RWPE2 (cell line): ENCODE measurements at places on chromosomes 2 and 18.

GRCh38 chr2:75309596-75310463, 110.5 kb upstream of the TACR1 start:
- no peak for DNase-seq

DNA sequence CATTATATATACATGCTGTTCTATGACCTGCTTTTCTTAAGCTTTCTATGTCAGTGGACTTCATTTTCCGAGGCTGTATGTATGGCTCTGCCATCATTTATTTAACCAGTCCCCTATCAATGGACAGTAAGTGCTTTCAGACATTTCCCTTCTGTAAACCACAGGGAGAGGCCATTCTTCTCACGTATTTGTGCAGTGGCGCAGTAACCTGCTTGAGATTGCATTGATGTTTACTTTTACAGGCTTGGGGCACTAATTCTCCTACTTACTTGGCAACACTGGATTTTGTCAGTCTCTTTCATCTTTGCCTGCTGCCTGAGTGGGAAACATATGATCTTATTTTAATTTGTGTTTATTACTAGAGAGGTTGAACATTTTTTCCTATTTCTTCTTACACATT, 52.1 kb downstream of the BOLA3 start:
- no peak for DNase-seq

- DNase-seq: no peak
These were observed 127.5 kb upstream of the TMEM200C start for GRCh38 chr18:6022845-6023244.

- no peak for DNase-seq
These were observed 41.0 kb downstream of the CDKL4 start for GRCh38 chr2:39202639-39203369.

GRCh38 chr18:60508108-60508507, 135.5 kb upstream of the MC4R start:
- DNase-seq: no peak

GRCh38 chr18:54130631-54131030, 93.8 kb downstream of the MBD2 start:
- DNase-seq: no peak

DNA sequence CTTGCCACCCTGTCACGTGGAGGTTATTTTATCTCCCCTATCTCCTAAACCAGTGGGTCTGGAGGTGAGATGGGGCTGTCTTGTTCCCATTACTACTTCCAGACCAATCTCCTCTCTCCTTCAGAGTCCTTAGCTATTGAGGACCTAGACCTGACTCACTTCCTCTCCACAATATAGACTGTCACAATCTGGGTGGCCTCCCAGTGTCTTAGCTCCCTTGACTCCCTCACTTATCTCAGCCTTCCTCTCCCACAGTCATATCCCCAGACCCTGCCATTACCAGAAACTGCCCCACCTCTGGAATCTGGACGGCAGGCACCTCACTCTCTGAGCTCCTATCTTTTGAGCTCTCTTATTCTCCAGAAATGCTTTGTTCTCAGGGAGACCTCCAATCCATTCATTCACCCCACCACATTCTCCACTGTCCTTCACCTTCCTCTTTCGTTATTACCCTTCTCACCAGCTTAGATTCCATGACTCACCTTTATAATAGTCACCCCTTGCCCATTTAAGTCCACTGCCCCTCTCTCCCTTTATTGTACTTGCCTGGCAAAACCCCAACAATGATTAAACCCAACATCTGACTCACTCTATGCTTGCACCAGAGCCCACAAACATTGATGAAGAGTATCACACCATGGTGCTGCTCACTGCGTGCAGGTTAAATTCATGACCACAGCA, 23.3 kb upstream of the SIX3 start:
- no peak for DNase-seq

DNA sequence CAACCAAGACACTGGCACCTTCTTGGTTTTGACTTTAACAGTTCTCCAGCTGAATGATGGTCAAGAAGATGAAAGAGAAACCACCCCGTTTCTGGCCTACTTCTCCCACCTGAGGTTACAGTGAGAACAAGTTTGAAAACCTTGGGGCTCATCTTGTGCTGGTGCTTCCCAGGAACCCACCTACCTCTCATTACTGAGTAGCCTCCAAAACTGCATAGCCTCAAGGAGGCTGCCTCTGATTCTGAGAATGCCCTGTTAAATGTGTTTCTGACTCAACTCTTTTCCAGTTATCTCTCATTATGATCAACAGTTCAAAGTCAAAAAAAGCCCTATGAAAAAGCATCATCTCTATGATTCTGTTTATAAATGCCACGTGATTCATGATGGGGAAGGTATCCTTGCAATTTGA, 121.9 kb downstream of the CACNB4 start:
- DNase-seq: no peak

- DNase-seq: no peak
These were observed 284.3 kb downstream of the CYP26B1 start for GRCh38 chr2:71863396-71863795.

- no peak for DNase-seq
These were observed 587.3 kb downstream of the ARHGAP15 start for GRCh38 chr2:143716522-143716921.

DNA sequence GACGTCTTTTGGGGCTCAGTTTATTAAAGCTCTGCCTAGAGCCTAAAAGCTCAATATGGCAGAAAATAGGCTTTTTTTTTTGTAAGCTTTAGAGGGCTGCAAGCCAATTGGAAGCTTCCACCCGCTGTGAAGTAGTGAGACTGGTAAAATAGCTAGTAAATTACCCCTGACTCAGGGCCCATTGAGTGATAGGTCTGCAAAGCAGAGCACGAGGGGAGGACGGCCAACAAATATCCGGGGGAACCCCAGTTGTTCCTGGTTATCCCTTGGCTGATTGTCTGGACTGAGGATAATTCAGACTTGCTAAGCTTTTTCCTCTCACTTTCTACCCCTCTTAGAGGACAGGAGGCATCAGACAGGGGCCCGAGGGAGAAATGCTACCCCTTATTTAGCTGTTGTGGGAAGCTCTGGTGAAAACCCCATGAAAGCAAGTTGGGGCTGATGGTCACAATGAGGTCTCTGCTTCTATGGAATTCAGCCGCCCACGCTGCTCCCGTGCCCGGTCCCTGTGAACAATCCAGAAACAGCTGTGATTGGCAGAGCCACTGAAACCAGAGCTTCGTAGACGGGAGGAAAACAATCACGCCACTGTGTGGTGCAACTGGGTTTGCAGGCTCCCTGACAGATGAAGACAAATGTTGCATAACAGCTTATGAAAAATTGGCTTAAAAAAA, 141.9 kb upstream of the LGALSL start:
- DNase-seq: peak; percentile 75

DNA sequence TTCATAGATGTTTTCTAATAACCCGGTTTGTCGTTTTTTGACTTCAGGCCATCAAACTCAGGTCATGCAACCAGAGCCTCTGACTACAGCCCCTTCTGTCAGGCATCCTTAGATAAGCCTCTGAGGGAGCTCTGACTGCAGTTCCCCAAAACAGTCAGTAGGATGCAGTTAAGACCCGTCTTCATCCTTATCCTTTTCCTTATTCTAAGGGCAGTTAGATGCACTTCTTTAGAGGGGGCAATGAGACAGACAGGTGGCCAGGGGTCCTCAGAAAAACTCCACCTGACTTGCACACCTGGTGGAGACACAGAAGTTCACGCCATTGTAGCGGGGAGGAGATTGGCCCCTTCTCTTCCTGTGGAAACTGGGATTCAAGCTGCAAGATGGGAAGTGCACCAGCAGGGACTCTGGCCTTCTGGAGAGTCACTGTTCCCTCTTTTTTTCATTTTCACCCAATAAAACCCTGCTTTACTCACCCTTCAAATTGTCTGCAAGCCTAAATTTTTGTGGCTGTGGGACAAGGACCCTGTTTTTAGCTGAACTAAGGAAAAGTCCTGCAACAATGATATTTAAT, 104.8 kb upstream of the TFPI start:
- no peak for DNase-seq

DNA sequence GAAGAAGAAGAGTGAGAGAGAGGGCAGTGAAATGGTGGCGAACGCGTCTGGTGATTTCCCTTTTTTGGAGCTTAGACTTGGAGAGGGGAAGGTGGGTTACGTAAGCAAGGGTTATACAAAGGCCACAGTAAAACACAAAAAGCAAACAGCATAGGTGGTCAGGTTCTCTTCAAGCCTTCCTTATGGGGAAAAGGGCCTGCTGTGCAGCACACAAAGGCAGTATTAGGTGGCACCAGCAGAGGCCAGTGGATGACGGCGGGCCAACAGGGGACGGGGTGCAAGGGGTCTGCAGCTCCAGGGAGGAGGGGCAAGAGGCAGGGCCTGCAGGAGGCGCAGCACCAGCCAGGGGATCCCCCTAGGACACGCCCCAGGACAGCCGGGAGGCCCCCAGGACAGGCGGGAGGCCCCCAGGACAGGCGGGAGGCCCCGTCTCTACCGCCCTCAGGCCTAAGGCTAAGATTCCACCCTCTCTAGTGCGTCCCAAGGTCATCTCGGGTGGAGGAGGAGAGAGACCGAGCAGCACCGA, 32.6 kb upstream of the NPC1 start:
- DNase-seq: no peak

DNA sequence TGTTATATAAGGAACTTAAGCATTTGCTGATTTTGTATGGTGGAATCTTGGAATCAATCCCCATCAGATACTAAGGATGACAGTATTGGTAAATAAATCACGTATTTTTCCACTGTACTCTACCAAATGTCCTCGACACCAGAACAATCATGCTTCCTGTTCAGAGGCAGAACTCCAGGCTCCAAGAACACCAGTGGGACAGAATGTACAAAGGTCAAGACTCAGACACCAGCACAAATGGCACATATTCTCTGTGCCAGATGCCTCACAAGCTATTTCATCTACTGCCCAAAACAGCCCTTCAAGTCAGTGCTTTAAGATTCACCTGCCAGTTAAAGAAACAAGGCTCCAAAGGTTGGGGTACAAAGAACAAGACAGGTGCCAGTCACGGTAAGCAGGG, 420.5 kb downstream of the STK39 start:
- no peak for DNase-seq

GRCh38 chr2:64214281-64215115, 70.3 kb upstream of the PELI1 start:
- no peak for DNase-seq

DNA sequence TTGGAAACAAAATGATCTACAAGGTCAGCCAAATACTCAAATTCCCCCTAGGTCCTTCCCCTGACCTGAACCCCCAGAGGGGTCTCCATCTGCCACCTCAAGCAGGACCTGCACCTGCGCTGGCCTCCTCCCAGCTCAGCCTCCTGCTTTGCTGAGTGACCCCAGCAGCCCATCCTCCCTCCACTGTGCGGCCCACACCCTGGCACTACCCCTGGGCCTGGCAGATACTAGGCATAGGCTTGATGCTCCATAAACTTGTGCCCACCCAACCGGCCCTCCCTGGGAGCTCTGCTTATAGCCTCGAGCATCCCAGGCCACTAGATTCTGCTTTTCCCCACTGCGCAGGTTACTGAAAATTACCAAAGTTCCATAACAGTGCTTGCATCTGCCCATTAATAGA, 156.2 kb downstream of the HDAC4 start:
- DNase-seq: no peak

DNA sequence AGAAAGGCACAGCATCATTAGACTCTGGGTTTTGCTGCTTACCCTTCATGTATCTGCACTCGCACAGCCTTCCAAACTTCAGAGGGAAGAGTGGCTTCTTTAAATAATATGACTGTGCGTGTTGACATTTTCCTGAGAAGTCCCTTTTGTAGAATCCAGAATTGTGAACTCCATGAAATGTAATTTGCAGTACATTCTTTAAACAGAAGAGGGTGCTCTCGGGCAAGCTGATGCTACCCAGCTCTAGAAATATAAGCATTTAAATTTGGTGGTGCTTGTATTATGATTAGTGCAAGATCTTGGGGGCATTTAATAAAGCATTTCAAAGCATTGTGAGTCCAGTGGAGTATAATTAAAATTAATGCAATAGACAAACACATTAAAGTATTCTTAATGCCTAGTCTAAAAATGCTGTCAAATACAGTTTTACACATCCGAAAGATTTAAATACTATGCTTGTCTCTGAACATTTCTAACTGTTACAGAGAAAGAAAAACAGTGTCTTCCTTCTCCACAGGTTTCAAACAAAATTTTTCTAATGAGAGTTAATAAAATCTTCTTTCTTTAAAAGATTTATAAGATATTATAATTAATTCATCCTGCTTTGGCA, 17.3 kb upstream of the GTF2A1L start:
- no peak for DNase-seq

DNA sequence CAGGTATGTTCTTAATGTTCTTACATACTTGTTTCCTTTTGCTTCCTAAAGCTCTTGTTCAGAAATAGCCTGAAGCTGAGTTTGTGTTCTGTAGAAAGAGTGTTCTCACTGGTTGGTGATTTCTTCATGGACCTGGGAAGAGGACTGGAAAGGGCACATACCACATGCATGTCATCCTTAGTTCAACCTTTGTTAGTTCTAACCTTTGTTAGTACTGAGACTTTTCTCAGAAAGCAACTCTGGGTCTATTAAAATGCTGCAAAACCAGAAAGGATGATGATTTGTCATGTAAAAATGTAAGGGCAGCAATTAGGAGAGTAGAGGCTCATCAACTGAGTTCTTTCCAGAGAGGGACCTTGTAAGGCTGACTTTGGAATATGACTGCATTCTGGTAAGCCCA, 2.5 kb upstream of the FAP start:
- DNase-seq: no peak

GRCh38 chr2:146130290-146130689, 1610.4 kb upstream of the ZEB2 start:
- DNase-seq: no peak

DNA sequence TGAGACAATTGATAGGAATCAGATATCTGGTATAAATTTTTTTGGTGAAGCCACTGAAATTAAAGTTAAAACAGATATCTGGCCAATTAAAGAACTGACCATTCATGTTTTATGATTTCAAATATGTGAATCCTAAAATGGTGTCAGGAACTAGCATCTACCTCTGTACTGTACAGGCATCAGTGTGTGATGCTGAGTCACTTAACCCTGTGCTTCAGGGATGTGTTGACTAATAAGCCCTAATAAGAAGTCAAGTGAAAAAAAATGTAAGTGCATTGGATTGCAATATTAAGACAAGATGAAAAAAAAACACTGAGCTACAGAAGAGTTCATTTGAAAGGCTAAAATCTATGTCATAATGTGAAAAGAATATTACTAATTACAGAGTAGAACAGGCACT, 9.1 kb upstream of the UNC80 start:
- DNase-seq: no peak

DNA sequence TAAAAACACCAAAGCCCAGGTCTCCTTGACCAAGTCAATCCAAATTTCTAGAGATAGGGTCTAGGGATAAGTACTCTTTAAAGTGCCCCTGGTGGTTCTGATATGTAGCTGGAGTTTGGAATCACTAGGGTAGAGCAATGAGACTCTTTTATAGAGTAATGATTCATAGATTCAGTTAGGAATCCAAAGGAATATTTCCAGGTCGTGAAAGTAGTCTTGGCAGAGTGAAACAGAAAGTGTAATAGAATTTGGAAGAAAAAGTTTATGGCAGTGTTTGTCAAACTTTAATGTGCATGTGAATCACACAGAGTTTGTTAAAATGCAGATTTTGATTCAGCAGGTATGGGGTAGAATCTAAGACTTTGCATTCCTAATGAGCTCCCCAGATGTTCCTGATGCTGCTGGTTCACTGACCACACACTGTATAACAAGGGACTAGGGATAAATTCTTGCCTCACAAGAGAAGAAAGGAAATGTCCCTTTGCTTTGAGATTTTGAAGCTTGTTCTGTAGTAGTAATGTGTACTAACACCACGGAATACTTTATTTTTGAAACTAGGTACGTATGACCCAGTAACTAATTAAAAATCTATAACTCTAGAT, 1.8 kb downstream of the UPP2 start:
- no peak for DNase-seq
